Spleen (tissue), 13 donors: ENCODE measurements at places on chromosomes 7 and 10.

- no peak for DNase-seq
Measured at GRCh38 chr10:47073967-47074366, 162.7 kb downstream of the PTPN20 start.

GRCh38 chr10:5550250-5550545 is 25.4 kb downstream of the CALML3 start:
- peak; percentile 48 for DNase-seq

- no peak for DNase-seq
Measured at GRCh38 chr7:5612695-5613094, 168.8 kb downstream of the RNF216 start.

DNA sequence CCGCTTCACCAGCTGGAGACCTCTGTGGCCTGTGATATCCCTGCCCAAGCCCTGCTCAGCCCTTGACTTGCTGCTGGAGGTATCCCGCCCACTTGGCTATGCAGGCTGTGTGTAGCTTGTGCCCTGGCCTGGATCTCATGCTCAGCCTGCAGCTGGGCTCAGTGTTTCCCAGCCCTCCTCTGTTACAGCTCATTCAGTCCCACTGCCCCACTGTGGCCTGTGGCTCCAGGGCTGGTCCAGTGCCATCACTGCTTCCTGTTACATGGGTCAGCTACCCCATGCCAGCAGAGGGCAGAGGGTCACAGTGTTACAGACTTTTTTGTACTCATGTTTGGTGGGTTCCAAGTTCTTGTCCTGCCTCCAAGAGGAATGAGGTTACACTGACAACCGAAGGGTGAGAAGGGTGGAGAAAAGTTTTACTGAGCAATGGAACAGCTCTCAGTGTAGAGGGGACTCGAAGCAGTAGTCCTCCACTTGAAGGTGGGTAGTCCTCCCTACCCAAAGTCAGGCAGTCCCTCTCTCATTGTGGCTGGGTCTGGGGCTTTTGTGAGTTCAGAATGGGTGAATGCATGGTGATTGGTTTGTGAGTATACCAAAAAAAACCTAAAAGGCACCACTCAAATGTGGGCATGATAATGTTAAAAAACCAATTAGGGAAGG is 100.4 kb downstream of the ANKRD7 start:
- DNase-seq: no peak

- no peak for DNase-seq
Measured at GRCh38 chr7:126569402-126569801, 683.3 kb downstream of the GRM8 start.

DNA sequence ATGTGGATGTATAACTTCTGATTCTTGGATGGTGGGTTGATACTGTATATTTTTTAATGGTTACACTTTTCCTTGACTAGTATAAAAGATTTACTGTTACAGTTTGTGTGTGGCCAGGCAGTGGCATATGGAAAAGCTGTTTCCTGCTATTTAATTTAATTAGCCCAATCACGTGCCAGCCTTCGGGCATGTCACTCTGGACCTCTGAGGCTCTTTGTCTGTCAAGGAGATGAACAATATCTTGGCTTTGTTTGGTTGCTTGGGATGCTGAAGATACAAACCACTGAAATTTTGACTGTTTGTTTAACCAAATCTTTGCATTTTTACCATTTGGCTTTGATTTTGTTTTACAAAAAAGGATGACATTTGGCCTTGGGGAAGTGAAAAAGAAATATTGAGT is 185.0 kb downstream of the HDAC9 start:
- DNase-seq: no peak

DNA sequence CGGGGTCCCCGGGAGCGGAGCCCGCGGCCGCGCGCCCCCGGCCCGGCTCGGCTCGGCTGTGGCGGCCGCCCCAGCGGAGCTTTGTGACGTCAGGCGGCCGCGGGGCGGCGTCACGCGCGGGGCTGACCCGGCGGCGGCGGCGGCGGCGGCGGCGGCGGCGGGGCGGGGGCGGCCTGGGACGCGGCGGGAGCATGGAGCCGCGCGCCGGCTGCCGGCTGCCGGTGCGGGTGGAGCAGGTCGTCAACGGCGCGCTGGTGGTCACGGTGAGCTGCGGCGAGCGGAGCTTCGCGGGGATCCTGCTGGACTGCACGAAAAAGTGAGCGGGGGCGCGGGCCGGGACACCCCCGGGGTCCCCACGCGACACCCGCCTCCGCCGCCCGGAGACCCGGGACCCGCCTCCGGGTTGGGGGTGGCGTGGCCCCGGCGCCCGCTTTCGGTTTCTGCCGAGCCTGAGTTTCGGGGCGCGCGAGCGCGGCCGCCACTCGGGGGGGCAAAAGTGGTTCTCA is at the start of gene PWWP2B:
PWWP2B (plus strand) TSS at position 165 of the 506 bp plus-strand sequence; CDS start at position 192, 27 bp downstream.
- peak; percentile 94 for DNase-seq

GRCh38 chr7:128831994-128832879 is 2.0 kb downstream of the FLNC start:
- DNase-seq: peak; percentile 63

- DNase-seq: no peak
Measured at GRCh38 chr7:134155206-134155605, 28.1 kb downstream of the LRGUK start.

GRCh38 chr7:25963733-25964132 is 188.3 kb upstream of the NFE2L3 start:
- DNase-seq: no peak

- no peak for DNase-seq
Measured at GRCh38 chr7:135993950-135994349, 16.8 kb upstream of the MTPN start.

GRCh38 chr7:95579318-95579717 is 17.0 kb downstream of the PDK4 start:
- DNase-seq: no peak

DNA sequence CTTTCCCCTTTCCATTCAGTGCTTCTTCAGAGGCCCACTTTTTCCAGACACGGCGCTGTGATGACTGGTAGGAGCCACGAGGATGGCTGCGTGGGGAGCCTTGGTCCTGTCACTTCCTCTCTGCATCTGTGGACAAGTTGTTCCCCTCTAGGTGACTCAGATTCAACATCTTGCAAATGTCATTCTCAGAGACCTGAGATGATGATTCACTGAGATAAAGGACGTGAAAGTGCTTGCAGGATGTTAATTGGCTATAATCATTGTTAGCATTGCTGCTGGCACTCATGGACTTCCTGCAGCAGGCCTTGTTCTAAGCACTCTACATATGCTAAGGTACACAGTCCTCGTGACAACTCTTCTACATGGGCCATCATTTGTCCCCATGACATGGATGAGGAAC is 489.8 kb upstream of the ZMIZ1 start:
- DNase-seq: no peak

- DNase-seq: no peak
Measured at GRCh38 chr10:57621466-57621865, 646.2 kb downstream of the IPMK start.

- peak; percentile 77 for DNase-seq
Measured at GRCh38 chr7:27204851-27205322, 5.0 kb upstream of the HOXA13 start.

- DNase-seq: no peak
Measured at GRCh38 chr10:114697061-114697598, 39.1 kb upstream of the ABLIM1 start.
